Stimulated activated CD8-positive, alpha-beta memory T cell treated with anti-CD3 and anti-CD28 coated beads, Interleukin-7, amount 100 ng/mL, for 4 hours (primary cell): ENCODE measurements at places on chromosomes 7 and 10.

- DNase-seq: no peak
Observed at GRCh38 chr10:22560913-22561239, 153.5 kb downstream of the PIP4K2A start.

- no peak for DNase-seq
Observed at GRCh38 chr7:47715631-47716068, 133.7 kb upstream of the TNS3 start.

DNA sequence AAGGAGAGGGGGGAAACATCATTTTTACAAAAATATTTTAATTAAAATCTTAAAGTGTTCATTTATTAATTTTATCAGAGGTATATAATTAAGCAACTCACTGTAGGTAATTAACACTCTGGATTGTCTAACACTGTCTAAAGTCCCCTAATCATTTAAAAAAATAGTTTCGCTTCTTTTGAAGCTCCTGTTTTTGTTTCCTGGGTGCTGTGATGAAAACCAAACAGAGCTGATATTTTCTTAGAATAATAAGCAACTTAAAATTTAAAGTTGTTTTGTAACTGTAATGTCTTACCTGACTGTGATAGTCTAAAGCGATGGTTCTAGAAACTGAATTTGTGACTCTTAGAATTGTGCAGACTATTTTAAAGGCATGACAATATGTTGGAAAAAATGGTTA lies 961.0 kb downstream of the GATA3 start:
- DNase-seq: no peak

- DNase-seq: no peak
Observed at GRCh38 chr10:102613286-102613685, 31.0 kb upstream of the TRIM8 start.

- no peak for DNase-seq
Observed at GRCh38 chr7:138538997-138539644, 79.1 kb downstream of the TRIM24 start.
